Stimulated activated CD4-positive, alpha-beta T cell treated with anti-CD3 and anti-CD28 coated beads, Interleukin-1b, Interleukin-23, amount 100 ng/mL, for 4 hours (primary cell): ENCODE measurements at places on chromosomes 12 and 14.

- DNase-seq = no peak
Observed at GRCh38 chr14:50533241-50533705, 904 bp upstream of the MAP4K5 start.

DNA sequence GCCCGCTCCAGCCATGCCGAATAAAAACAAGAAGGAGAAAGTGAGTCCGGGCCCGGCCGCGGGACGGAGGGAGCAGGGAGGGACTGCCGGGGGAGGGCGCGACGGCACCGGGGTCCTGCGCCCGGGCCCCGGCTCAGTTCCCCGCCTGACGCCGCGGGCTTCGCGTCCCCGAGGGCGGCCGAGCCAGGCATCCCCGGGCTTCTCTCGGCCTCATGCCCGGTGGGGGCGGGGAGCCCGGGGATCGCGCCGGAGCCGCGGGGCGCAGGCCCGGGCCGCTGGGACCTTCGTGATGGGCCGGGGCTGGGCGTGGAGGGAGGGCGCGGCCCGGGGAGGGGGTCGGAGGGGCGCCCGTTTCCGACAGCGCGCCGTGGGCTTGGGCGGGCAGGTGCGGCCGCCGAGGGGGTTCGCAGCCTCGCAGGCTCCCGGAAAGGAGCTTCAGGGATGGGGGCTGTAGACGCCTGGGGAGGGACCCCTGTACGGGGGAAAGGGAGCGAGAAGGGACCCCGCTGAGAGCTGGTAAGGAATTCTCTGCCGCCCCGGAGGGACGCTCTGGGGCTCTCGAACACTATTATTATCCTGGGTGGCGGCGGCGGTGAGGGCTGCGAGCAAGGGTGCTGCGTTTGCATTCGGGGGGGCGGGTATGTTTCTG lies 496 bp downstream of the PPP2R5C start:
- peak; percentile 31 for DNase-seq

GRCh38 chr12:15158083-15158482 lies 63.1 kb downstream of the RERG start:
- DNase-seq = no peak

- DNase-seq = no peak
Observed at GRCh38 chr14:53538316-53538881, 385.3 kb upstream of the DDHD1 start.

DNA sequence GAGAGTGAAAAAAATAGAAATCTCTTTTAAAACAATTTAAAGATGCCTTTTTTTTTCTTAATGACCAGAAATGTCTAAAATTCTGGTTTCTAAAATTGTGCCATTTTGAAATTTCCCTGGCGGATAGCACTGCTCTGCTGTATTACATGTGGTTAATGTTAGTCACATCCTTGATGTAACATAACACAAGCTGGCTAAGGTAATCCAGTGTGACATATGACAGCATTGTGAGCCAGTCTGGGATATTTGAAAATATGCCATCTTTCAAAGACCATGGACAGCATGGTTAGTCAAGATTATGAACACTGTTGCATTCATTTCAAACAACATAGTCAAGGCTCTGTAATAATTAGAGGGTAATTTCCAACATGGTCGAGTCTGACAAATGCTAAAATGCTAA lies 133.2 kb downstream of the ALX1 start:
- DNase-seq = no peak

DNA sequence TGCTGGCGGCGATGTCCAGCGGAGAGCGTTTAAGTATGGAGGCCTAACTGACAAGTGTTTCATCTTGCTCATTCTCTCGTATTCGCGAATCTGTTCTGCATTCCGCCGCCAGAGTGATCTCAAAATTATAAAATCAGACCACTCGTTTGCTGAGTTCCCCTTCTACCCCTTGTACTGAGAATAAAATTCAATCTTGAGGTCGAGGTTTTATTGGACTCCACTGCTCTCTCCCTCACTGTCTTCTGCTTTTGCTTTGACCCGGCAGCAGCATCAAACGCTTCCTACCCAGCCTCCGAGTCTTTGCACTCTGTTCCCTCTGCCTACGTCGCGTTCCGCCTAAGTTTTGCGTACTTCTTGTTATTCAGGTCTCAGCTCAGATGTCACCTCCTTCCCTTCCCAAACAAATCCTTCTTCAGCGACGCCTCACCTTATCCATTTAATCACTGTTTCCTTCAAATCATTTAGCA lies 462 bp downstream of the KNTC1 start:
- DNase-seq = peak; percentile 9

GRCh38 chr12:51895378-51896135 lies 7.7 kb downstream of the ANKRD33 start:
- no peak for DNase-seq
